ENCODE measurements at places on chromosomes 2 and 18. TPM values are rescaled to one million over a fixed set of nuclear protein-coding genes. Genes with fewer than 3 reads are reported as not detected.

- H3K36me3 ChIP-seq = peaks cover 28% of the 10 kb centered on the region
- H3K4me1 ChIP-seq = peaks cover 10% of the 10 kb centered on the region
- H3K27me3 ChIP-seq = no peaks in the 10 kb centered on the region
Observed at GRCh38 chr18:2919600-2919999, 72.8 kb downstream of the EMILIN2 start.

- H3K36me3 ChIP-seq = peaks cover 6% of the 10 kb centered on the region
- H3K27ac ChIP-seq = no peak overlapping the region
- H3K27me3 ChIP-seq = no peaks in the 10 kb centered on the region
- H3K4me1 ChIP-seq = peaks cover 30% of the 10 kb centered on the region
- DNase-seq = no peak
Observed at GRCh38 chr2:183019718-183020442, 18.4 kb downstream of the NCKAP1 start.

GRCh38 chr18:3209859-3210569 is 9.8 kb downstream of the MYOM1 start:
- no peaks in the 10 kb centered on the region for H3K27me3 ChIP-seq
- H3K36me3 ChIP-seq = no peaks in the 10 kb centered on the region
- DNase-seq = no peak
- peaks cover 60% of the 10 kb centered on the region for H3K4me1 ChIP-seq
- no peak overlapping the region for H3K4me3 ChIP-seq

- H3K4me3 ChIP-seq = no peak overlapping the region
- H3K27ac ChIP-seq = no peak overlapping the region
- H3K4me1 ChIP-seq = peaks cover 5% of the 10 kb centered on the region
- DNase-seq = no peak
- no peaks in the 10 kb centered on the region for H3K36me3 ChIP-seq
Observed at GRCh38 chr2:226383461-226383860, 416.2 kb downstream of the IRS1 start.

DNA sequence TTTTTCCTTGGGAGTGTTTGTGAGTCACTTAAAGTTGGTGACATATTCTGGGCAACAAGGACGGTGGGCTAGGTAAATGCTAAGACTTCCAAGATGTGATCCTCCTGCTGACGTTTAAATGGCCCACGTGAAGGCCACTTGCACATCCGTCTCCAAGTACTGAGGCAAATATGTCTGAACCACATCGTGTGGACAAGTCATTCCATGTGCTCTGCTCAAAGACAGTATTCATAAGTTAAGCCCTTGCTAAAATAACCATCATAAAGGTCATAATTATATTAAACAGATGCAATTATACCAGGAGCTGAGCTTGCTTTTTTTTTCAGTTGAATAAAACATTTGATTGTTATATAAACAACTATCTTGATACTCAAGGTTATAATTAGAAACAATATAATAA is 44.8 kb downstream of the SPP2 start:
- no peaks in the 10 kb centered on the region for H3K36me3 ChIP-seq
- no peaks in the 10 kb centered on the region for H3K27me3 ChIP-seq
- H3K4me1 ChIP-seq = peaks cover 33% of the 10 kb centered on the region

DNA sequence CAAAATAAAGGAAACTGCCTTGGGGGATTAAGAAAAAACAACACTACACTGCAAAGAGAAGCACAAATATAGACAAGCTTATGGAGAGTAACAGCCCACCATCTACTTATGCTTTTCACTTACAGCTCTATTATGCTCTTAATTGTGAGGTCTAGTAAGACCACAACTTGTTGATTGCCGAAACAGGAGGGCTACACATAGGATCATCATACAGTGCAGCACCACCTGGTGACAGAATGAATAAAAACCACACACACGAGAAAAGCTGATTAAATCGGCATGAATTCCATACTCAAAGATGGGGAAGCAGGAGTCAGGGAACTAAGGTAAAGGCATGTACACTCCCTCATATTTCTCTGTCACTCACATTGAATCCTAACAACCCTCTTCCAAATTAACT is 259.2 kb downstream of the IKZF2 start:
- H3K36me3 ChIP-seq = no peaks in the 10 kb centered on the region
- no peaks in the 10 kb centered on the region for H3K4me1 ChIP-seq
- DNase-seq = peak; percentile 13
- no peak overlapping the region for H3K4me3 ChIP-seq
- H3K27me3 ChIP-seq = no peaks in the 10 kb centered on the region
- H3K27ac ChIP-seq = no peak overlapping the region

DNA sequence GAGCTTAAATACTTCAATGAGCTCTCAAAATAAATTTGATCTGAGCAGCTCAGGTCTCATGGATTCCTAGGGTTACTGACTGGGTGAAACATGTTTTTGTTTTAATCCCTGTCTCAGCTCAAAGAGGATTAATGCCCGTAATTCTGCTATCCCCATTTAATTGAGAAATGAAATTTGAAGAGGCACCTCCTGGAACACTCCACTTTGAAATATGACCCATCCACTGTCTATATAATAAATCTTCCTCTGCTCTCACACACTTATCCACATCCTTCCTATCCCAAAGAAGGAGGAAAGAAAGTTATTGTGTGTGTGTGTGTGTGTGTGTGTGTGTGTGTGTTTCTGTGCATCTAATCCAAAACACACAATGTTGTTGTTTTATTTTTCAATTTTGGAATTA is 2082.4 kb upstream of the PIK3C3 start:
- no peaks in the 10 kb centered on the region for H3K36me3 ChIP-seq
- no peak for DNase-seq
- H3K4me3 ChIP-seq = no peak overlapping the region
- no peaks in the 10 kb centered on the region for H3K27me3 ChIP-seq
- no peaks in the 10 kb centered on the region for H3K4me1 ChIP-seq

The CYB5A gene
- total RNA-seq = 209 TPM

DNA sequence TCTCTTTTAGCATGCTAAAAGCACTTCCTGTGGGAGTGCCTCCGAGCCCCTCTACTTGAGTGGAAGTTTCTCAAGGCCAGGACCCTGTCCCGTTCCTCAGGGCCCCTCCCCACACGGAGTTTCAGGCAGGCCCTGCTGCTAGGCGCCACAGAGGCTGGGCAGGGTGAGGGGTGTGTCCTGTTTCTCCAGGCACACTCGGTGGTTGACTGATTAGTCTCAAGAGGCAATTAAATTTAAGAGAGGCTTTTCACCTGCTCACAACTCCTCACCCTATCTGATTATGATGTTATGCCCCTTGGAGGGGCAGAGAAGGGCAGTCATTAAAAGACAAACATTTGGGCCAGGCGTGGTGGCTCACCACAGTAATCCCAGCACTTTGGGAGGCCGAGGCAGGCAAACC is 160.8 kb upstream of the HAAO start:
- H3K27ac ChIP-seq = no peak overlapping the region
- no peaks in the 10 kb centered on the region for H3K36me3 ChIP-seq
- peaks cover 13% of the 10 kb centered on the region for H3K4me1 ChIP-seq
- H3K4me3 ChIP-seq = no peak overlapping the region
- no peaks in the 10 kb centered on the region for H3K27me3 ChIP-seq
- DNase-seq = no peak

The CNDP1 gene
- total RNA-seq = not detected

- H3K36me3 ChIP-seq = no peaks in the 10 kb centered on the region
- H3K27ac ChIP-seq = no peak overlapping the region
- no peak for DNase-seq
- H3K4me3 ChIP-seq = no peak overlapping the region
- H3K27me3 ChIP-seq = no peaks in the 10 kb centered on the region
Observed at GRCh38 chr2:98242003-98242402, 104.3 kb upstream of the CNGA3 start.

GRCh38 chr2:163717515-163717914 is 18.3 kb downstream of the FIGN start:
- no peaks in the 10 kb centered on the region for H3K36me3 ChIP-seq
- no peak overlapping the region for H3K27ac ChIP-seq
- no peak for DNase-seq
- H3K27me3 ChIP-seq = no peaks in the 10 kb centered on the region
- H3K4me1 ChIP-seq = peaks cover 24% of the 10 kb centered on the region

DNA sequence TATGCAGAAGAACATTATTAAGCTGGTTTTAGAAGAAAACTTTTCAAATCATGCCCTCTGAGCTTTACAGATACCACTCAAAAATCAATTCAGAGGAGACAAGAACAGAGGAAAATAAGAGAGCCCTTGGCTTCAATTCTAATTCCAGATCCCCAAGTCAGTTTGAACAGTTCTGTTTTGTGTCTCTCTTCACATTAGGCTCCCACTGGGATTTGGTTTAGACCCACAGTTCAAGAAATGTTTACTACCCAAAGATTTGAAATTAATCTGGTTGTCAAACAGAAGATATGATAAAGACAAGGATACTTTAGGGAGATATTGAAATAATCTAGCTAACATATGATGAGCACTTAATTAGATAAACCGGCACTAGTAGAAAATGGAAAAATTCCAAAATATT is 329.5 kb downstream of the RAD51AP2 start:
- no peaks in the 10 kb centered on the region for H3K36me3 ChIP-seq
- H3K4me3 ChIP-seq = no peak overlapping the region
- no peaks in the 10 kb centered on the region for H3K4me1 ChIP-seq

DNA sequence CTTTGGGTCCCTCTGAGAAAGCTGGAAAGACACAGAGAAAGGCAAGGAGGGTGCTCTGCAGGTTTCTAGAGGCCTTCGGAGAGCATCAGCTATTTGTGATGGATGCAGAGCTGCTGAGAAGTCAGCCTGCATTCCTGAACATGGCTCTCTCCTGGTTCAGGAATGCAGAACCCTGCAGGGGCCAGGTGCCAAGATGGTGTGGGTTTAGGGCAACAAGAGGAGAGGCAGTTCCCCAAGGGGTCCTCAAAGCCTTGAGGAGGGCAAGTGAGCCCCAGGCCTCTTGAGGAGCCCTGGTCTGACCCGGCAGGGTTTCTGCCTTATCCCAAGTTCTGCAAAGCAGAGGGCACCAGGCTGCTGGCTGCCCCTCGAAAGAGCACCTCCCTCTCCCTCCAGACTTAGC is 93.3 kb downstream of the HS1BP3 start:
- no peak overlapping the region for H3K4me3 ChIP-seq
- no peak for DNase-seq
- no peaks in the 10 kb centered on the region for H3K4me1 ChIP-seq

- DNase-seq = no peak
- H3K36me3 ChIP-seq = no peaks in the 10 kb centered on the region
- no peak overlapping the region for H3K4me3 ChIP-seq
- no peaks in the 10 kb centered on the region for H3K27me3 ChIP-seq
Observed at GRCh38 chr18:57804557-57804956, 1.4 kb upstream of the ATP8B1 start.

The ZDBF2 gene
- 13.5 TPM for total RNA-seq

The ST6GAL2 gene
- 0.52 TPM for total RNA-seq

DNA sequence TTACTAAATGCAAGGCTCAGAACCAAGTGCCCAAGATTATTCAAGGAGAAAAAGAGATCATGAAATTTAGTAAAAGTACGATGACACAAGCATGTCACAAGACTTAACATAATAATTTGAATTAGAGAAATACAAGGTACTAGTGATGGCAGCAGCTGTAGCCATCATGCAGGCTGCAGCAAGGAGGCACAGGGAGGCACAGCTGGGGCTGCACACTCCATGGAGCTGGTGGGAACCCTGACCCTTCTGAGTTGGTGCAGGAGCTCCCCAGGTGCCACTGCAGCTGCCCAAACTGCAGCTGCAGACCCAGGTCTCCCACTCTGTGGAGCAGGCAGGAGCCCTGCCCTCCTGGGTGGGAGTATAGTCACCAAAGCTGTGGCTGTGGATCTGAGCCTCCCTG is 46.0 kb downstream of the COL3A1 start:
- H3K4me1 ChIP-seq = peaks cover 4% of the 10 kb centered on the region
- no peak overlapping the region for H3K27ac ChIP-seq
- no peaks in the 10 kb centered on the region for H3K27me3 ChIP-seq
- no peak overlapping the region for H3K4me3 ChIP-seq

DNA sequence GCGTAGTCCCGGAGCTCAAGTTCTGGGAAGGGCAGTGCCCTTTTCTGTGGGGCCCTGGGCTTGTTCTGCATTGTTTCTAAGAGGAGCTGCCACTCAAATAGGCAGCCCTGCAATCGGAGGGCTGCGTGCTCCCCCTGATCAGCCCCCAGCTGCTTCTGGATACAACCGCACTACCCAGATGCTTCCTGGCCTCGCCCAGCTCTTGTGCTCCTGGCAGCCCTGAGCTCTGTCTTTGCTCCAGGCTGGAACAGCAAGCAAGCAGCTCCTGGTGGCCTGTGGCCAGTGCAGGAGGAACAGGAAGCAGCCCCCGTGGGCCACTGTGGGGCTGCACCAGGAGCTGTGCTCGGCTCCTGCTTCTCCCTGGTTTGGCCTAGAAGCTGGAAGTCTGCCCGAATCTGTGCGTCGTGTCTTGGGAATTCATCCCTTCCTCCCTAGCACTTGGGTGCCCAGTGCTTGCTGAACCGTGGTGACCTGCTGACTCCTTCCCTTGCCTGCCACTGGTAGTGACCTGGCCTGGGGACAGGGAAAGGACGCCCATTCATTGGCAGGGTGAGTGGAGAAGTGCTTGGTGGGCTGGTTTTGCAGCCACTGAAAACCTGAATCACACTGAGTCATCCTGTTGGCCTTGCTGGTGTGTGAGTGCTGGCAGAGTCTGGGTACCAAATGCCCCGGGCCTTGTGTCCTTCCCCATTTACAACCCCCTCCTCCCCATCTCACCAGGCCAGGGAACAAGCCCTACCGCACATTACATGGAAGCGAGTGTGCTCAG is 27.3 kb upstream of the NTSR2 start:
- peak; percentile 25 for DNase-seq
- peaks cover 10% of the 10 kb centered on the region for H3K4me1 ChIP-seq
- no peaks in the 10 kb centered on the region for H3K27me3 ChIP-seq
- no peaks in the 10 kb centered on the region for H3K36me3 ChIP-seq

GRCh38 chr18:63342206-63342605 is 22.6 kb upstream of the BCL2 start:
- H3K4me3 ChIP-seq = no peak overlapping the region
- H3K4me1 ChIP-seq = no peaks in the 10 kb centered on the region
- no peak for DNase-seq
- no peaks in the 10 kb centered on the region for H3K27me3 ChIP-seq

The SCLY gene
- 18.5 TPM for total RNA-seq

The CFAP221 gene
- total RNA-seq = 12.2 TPM

The NR4A2 gene
- 1.0 TPM for total RNA-seq

- H3K4me3 ChIP-seq = no peak overlapping the region
- DNase-seq = no peak
- no peaks in the 10 kb centered on the region for H3K36me3 ChIP-seq
- no peaks in the 10 kb centered on the region for H3K27me3 ChIP-seq
Observed at GRCh38 chr2:34305587-34305986, 706.5 kb upstream of the FAM98A start.

- no peaks in the 10 kb centered on the region for H3K27me3 ChIP-seq
- no peaks in the 10 kb centered on the region for H3K4me1 ChIP-seq
- no peak overlapping the region for H3K4me3 ChIP-seq
- no peak for DNase-seq
- H3K27ac ChIP-seq = no peak overlapping the region
- H3K36me3 ChIP-seq = no peaks in the 10 kb centered on the region
Observed at GRCh38 chr18:5318061-5318700, 22.7 kb upstream of the ZBTB14 start.

- peak overlapping the region; percentile 46 for H3K27ac ChIP-seq
- H3K27me3 ChIP-seq = no peaks in the 10 kb centered on the region
- no peak overlapping the region for H3K4me3 ChIP-seq
- no peaks in the 10 kb centered on the region for H3K36me3 ChIP-seq
- DNase-seq = no peak
- H3K4me1 ChIP-seq = peaks cover 58% of the 10 kb centered on the region
Observed at GRCh38 chr2:88614497-88615157, 12.6 kb downstream of the EIF2AK3 start.

All from body of pancreas (tissue), 4 donors.